Cardiac fibroblast (primary cell): ENCODE measurements at places on chromosomes 7 and 10.

- DNase-seq = no peak
Observed at GRCh38 chr10:5900247-5900646, 10.2 kb downstream of the FBH1 start.

- no peak for DNase-seq
Observed at GRCh38 chr10:20457649-20458048, 439.5 kb downstream of the NEBL start.

DNA sequence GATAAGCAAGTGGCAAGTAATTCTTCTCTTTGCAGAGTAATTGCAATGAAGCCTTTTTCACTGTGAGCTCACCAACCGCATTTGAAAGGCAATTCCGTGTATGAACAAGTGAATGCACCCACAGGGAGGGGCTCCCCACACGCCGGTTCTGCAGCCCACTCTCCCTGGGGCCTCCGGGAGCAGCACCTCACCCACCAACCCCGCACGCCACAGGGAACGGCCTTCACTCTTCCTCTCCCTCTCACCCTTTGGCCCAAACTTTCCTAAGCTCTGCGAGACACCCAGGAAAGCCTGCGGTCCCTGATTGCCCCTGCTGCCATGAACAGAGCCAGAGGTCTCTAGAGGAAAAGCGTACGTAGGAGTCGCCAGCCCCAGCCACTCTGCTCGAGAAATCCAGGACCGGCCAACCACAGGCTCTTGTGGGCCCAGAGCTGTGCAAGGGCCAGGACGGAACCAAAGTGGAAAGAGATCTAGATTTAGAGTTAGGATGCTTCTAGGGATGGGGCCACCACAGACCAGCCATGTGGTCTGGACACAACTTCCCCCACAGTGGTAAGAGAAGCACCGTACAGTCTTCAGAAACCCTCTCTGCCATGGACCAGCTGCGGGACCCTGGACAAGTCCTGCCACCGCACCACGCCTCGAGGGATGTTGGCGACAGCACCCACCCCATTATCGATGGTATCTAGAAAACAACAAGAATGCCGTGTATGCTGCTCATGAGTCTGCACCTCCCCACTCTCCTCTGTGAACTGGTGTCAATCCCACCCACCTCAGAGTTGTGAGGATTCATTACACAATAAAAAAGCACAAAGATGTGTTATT lies 3.6 kb downstream of the WDR86 start:
- DNase-seq = no peak

DNA sequence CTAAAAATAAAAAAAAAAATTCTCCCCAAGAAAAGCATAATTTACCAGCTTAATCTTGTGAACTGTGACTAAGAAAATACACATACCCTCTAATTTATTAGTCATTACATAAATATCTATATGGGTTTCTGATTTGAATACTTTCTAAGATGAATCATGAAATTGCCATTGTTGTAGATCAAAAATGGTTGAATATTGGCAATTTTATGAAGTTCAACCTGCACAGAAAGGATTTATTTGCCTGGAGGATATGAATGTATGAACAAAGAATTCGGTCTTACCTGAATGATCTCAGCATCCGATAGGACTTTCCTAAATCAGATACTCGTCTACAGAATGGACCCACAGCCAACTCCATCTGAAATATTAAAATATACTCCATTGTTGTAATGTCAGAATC lies 61.5 kb downstream of the HBP1 start:
- DNase-seq = no peak

- peak; percentile 68 for DNase-seq
Observed at GRCh38 chr7:19116121-19117090, 1.0 kb downstream of the TWIST1 start.

GRCh38 chr10:89458291-89458690 lies 43.9 kb downstream of the IFIT5 start:
- DNase-seq = peak; percentile 83
